ENCODE measurements at places on chromosomes 7 and 10. TPM values are rescaled to one million over a fixed set of nuclear protein-coding genes. Genes with fewer than 3 reads are reported as not detected.

DNA sequence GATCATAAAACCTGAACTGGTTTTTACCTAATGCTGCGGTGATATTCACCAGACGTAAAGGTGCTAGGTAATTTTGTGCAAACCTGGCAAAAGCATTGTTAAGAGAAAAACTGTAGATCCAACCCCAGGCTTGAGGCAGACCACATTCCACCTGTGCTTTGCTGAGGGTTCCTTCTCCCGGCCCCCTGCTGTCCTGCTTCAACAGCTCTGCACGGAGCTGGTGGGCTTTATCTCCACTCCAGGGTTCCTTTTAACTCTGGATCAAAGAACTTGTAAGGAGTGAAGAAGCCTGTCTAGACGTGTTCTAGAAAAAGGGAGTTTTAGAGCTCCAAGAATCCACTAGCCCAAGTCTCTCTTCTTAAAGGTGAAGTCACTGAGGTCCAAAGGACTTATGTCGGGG, 87.5 kb upstream of the NMT2 start:
- H3K4me1 ChIP-seq: peaks cover 28% of the 10 kb centered on the region
- DNase-seq: no peak
- no peaks in the 10 kb centered on the region for H3K36me3 ChIP-seq
- H3K27ac ChIP-seq: no peak overlapping the region
- no peak overlapping the region for H3K4me3 ChIP-seq

The TUBAL3 gene
- total RNA-seq: not detected

GRCh38 chr7:2838451-2838850, 5.7 kb downstream of the GNA12 start:
- peaks cover 14% of the 10 kb centered on the region for H3K36me3 ChIP-seq
- peaks cover 36% of the 10 kb centered on the region for H3K4me1 ChIP-seq
- no peak overlapping the region for H3K4me3 ChIP-seq
- no peak for DNase-seq
- no peaks in the 10 kb centered on the region for H3K27me3 ChIP-seq

DNA sequence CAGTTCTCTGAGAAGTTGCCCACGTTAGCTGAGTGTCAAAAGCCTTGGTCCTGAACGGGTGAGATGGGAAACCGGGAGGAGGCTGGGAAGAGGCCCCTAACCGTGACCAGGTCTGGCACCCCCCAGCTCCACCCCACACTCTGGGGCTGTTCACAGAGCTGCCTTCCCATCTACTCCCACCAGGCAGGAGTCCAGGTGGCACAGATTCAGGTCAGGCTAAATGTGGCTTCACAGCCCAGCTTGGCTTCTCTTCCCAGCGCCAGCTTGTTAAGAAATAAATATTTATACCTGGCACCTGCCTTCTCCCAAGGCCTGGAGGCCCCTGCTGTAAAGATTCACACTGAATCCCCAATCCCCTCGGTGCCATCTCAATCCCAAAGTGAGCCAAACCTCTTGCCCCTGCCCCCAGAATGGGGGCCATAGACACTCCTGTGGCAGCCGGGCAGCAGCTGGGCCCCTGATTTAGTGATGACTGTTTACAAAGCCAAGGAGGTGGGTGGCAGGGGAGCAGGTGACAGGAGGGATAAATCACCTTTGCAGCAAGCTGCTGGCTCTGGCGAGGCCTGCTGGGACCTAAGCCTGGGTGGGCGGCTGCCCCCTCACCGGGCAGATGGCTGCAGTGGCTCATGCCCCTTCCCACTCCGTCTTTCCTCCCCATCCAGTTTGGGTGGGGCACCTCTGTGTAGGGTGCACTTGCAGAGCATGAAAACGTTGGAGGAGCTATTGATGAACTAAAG, 72.5 kb downstream of the GOLGA7B start:
- no peaks in the 10 kb centered on the region for H3K36me3 ChIP-seq
- peaks cover 26% of the 10 kb centered on the region for H3K27me3 ChIP-seq
- H3K4me1 ChIP-seq: peaks cover 3% of the 10 kb centered on the region
- H3K4me3 ChIP-seq: no peak overlapping the region
- H3K27ac ChIP-seq: no peak overlapping the region

The ZNF804B gene
- not detected for total RNA-seq

- H3K27me3 ChIP-seq: no peaks in the 10 kb centered on the region
- peaks cover 13% of the 10 kb centered on the region for H3K4me1 ChIP-seq
- no peaks in the 10 kb centered on the region for H3K36me3 ChIP-seq
- H3K27ac ChIP-seq: no peak within 1 kb of the TSS
Measured at GRCh38 chr7:2476298-2476697, at the start of gene GRIFIN. TSS of gene GRIFIN (minus strand) at chr7:2476398. CDS start at chr7:2476383, 15 bp downstream.

DNA sequence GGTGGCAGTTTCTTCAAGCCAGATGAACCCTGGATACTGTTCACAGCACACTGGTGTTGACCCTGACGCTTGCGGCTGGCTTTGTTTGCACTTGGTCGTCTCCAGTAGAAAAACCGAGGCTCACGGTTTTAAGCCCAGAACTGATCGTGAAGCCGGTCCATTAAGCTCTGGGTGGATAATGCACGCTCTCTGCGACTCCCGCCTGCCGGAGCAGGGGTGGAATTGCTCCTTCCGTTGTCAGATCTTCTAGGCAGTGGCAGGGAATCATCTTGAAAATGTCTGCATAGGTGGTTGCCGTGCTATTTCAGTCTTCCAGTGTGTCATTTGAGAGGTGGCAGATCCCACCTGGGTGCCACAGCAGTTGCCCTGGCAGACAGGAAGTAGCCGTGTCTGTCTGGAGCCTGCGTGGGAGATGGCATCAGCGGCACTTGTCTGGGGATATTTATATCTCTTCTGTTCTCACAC, 35.9 kb upstream of the AP5Z1 start:
- peak overlapping the region; percentile 67 for H3K27ac ChIP-seq
- DNase-seq: peak; percentile 32
- H3K36me3 ChIP-seq: peaks cover 25% of the 10 kb centered on the region
- no peaks in the 10 kb centered on the region for H3K27me3 ChIP-seq
- peaks cover 51% of the 10 kb centered on the region for H3K4me1 ChIP-seq

GRCh38 chr7:137977173-137977572, 24.7 kb downstream of the CREB3L2 start:
- H3K4me1 ChIP-seq: no peaks in the 10 kb centered on the region
- no peak overlapping the region for H3K27ac ChIP-seq
- H3K36me3 ChIP-seq: peaks cover 22% of the 10 kb centered on the region
- no peak for DNase-seq

The CAV1 gene
- 0.38 TPM for total RNA-seq

The OPN1SW gene
- not detected for total RNA-seq

DNA sequence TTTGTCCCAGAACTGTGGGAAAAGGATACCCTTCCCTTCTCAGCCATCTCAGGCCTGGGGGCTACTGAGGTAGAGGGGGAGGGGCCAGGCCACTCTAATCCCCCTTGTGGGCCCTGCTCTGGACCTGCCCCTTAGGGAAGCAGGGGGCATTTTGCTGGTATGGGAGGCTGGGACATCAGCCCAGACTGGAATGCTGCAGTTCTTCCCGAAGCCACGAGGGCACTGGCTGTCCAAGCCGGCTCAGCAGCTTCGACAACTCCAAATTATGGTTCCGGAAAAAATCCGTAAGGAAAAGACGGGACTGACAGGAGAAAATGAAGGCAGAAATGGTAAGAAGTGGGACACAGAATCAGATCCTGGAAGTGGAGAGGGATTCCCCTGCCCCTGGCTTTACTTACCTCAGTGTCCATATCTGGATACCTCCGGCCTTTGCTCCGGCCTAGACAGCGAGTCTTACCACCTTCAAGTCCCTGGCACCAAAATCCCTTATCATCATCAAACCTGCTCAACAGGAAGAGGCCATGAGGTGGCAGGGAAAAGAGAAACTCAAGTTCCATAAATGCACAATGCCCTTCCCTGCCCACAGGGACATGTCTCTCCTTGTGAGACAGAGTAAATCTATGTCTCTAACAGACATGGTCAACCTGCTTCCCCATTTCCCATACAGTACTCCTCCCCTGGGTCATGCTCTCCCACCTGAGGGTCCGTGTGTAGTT, 9.0 kb downstream of the NDST2 start:
- H3K27me3 ChIP-seq: no peaks in the 10 kb centered on the region
- no peak for DNase-seq
- H3K36me3 ChIP-seq: peaks cover 80% of the 10 kb centered on the region
- no peak overlapping the region for H3K4me3 ChIP-seq

DNA sequence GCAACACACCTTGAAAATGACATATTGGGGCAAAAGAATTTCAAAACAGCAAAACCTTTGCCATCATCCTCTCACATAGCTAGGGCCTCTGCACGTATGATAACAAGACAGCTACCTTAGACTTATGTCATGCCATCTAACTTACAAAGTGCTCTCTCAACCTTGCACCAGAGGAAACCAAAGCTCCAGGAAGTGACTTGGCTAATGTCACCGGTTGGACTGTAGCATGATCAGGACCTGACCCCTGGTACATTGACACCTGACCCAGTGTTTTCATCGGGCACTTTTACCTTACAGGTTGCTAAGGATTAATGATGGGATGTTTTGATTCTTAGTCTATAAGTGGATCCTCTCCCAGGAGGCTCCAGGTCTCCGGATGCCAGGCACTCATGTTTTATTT, 529.8 kb upstream of the GALNT17 start:
- H3K27me3 ChIP-seq: peaks cover 16% of the 10 kb centered on the region
- H3K36me3 ChIP-seq: no peaks in the 10 kb centered on the region
- no peak overlapping the region for H3K27ac ChIP-seq
- peaks cover 2% of the 10 kb centered on the region for H3K4me1 ChIP-seq
- DNase-seq: no peak
- H3K4me3 ChIP-seq: no peak overlapping the region

- peaks cover 31% of the 10 kb centered on the region for H3K4me1 ChIP-seq
- H3K27ac ChIP-seq: no peak overlapping the region
- DNase-seq: no peak
- H3K36me3 ChIP-seq: no peaks in the 10 kb centered on the region
- no peaks in the 10 kb centered on the region for H3K27me3 ChIP-seq
Measured at GRCh38 chr10:79923145-79923544, 25.8 kb downstream of the SFTPD start.
